ENCODE measurements at places on chromosomes 6 and 20.

GRCh38 chr6:165663377-165663735, 315 bp upstream of the PDE10A start:
- no peak for DNase-seq

DNA sequence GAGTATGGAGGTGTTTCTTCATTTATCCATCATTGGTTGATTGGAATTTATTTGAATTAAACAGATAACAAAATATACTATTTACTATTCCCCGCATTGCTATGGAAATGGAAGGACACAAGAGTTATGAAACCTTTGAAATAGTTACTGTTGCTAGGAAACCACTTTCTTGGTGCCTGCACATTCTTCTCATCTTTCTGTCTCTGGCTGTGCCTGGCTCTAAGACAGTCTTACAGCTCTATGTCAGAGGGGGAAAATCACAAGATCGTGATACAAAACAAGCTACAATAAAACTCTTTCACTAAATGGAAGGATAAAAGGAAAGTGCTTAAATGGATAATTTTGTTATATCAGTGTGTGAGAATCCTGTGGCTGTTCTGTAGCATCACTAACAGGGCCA, 453.0 kb downstream of the LMBRD1 start:
- no peak for DNase-seq

DNA sequence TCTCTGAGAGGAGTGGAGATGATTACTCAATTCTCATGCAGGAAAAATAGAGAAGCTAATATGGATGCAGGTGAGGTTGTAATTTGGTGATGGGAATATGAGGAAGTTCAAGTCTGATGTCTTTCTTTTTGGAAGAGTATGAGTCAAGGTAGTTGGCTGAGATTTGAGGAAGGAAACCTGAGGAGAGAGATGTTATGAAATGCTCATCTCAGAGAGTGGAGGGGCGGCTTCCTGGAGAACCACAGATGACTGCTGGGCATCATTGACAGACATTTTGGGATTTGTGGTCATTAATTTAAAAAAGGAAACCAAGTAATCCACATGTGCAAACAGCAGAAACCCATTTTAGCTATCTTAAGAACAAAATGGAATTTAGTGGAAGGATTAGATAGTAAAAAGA, 72.5 kb upstream of the UST start:
- DNase-seq = no peak

DNA sequence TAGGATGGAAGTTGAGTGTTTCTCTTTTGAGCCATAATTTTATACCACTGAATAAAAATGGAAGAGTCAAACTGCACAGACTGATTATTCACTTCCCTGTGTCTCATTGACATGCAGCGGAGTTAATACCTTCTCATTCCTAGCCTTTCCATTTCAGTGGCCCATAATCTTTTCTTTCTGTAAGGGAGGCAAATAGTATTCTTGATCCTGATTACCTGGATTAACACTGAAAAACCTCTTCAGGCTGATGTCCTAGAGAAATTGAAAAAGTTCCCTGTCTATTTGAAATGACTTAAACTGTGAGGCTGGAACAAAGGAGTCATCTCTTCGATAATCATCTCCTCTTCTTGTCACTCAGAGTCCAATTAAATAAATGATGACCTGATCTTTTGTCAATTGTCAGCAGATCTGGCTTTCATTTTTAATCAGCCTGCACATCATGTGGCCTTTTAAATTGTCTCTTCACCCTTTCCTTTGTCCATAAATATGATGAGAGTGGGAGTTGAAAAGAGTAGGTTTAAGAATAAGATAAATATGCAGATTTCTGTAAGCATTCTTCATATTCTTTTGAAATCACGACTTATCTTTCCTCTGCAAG, 713.0 kb downstream of the EPM2A start:
- DNase-seq = no peak

DNA sequence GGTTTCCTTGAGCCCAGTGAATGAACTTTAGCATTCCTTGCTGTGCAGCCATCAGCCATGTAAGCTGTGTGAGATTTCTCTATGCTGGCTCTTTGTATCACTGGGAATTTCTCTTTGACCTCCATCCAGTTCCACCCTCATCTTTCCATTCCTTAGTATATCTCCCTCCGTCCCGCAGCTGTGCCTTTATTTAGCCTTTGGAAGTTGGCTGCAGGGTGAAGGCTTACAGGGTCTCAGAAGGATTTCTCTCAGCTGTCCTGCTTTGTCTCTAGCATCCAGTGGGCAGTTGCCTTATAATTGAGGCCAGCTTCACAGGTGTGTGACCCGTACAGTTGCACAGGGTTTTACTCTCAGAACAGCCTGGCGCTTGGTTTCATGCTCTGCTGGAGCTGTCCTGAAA, 144.3 kb downstream of the PXDC1 start:
- no peak for DNase-seq

DNA sequence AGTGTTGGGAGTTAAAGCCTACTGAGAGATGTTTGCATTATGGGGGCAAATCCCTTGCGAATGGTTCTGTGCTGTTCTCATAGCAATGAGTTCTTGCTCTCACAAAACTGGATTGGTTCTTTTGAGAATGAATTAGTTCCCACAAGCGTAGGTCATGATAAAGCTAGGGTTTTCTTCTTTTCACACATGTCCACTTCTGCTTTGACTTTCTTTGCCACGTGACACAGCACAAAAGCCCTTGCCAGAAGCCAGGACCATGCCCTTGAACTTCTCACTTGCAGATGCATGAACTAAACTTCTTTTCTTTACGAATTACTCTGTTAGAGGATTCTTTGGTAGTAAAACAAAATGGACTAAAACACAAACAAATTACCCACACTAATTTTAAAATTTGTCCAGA, 922.8 kb downstream of the EPHA7 start:
- no peak for DNase-seq

DNA sequence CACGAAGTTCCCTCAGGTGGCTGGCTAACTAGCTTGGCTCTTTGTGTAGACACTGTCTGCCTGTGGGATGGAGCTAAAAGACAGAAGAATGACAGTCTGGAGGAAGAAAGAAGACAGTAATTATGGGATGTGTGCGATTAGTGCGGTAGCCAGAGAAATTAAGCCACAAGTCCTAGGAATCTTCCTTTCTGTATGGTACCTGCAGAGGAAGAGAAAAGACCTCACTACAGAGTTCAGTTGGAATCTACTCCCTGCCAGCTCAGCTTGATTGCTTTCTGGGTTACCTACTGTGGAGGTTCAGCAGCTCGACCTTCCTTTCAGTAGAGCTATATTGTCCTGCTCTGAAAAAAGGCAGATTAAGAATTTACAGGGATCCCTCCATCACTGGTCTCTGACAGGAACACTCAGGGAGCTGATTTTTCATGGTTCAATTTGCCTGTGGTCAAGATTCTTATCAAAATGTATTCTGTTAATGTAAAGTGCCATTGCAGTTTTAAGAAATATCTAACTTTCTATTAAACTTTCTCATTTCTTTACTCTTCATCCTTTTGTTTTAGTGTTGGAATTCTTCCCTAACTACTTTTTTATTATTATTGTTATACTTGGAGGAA, 187.2 kb downstream of the CENPW start:
- no peak for DNase-seq

DNA sequence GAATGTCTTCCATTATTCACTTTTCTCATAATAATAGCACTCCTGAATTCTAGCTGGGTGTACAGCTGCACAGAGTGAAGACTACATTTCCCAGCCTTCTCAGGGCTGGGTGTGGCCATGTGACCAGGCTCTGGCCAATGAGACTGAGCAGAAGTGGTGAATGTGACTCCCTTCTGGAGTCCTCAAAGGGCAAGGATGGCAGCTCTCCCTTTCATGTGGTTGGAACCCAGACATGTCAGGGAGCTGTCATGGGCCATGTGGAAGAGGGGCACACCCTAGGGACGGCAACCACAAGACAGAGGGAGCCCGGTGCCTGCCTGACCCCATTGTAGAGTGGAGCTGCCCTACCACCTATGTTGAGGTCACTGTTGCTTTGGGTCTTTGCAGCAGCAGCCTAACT, 312.8 kb upstream of the SULF2 start:
- DNase-seq = no peak

All from activated CD8-positive, alpha-beta memory T cell treated with anti-CD3 and anti-CD28 coated beads, Interleukin-2, amount 50 U/mL, for 48 hours (primary cell).